ENCODE measurements at places on chromosomes 11 and 22. TPM values are rescaled to one million over a fixed set of nuclear protein-coding genes. Genes with fewer than 3 reads are reported as not detected.

- peaks cover under 1% of the 10 kb centered on the region for H3K27me3 ChIP-seq
- H3K27ac ChIP-seq, result no peak overlapping the region
- peak; percentile 50 for DNase-seq
- peaks cover 12% of the 10 kb centered on the region for H3K4me1 ChIP-seq
- no peaks in the 10 kb centered on the region for H3K36me3 ChIP-seq
Measured at GRCh38 chr11:115170133-115170815, 333.9 kb downstream of the CADM1 start.

STK33 gene
- total RNA-seq, result 0.20 TPM

EP300 gene
- total RNA-seq, result 54.1 TPM

DNA sequence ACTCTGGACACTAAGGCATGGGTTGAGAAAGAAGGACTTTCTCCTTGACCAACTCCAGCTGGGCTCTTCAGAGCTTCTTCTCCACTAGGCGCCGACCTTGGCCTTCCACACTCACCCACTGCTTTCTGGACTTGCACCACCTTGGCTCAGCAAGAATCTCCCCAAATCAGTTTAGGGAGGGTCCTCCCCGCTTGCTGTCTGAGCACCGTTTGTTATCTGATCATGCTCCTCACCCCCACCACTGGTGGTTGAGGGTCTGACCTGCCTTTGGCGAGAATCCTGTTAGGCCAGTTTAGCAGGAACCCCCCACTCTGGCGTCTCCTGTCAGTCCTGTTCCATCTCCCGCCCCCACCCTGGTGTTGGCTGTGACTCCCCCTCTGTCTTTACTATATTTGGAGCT lies 10.4 kb downstream of the APOL2 start:
- no peaks in the 10 kb centered on the region for H3K4me1 ChIP-seq
- H3K27me3 ChIP-seq, result no peaks in the 10 kb centered on the region
- DNase-seq, result no peak
- no peak overlapping the region for H3K27ac ChIP-seq
- H3K36me3 ChIP-seq, result peaks cover 52% of the 10 kb centered on the region
- no peak overlapping the region for H3K4me3 ChIP-seq

GRCh38 chr11:77407613-77408012 lies 66.3 kb downstream of the PAK1 start:
- DNase-seq, result peak; percentile 88
- H3K36me3 ChIP-seq, result peaks cover under 1% of the 10 kb centered on the region
- no peaks in the 10 kb centered on the region for H3K27me3 ChIP-seq
- H3K27ac ChIP-seq, result no peak overlapping the region
- H3K4me3 ChIP-seq, result no peak overlapping the region
- H3K4me1 ChIP-seq, result peaks cover 48% of the 10 kb centered on the region

- peaks cover 23% of the 10 kb centered on the region for H3K4me1 ChIP-seq
- peak overlapping the region; percentile 96 for H3K4me3 ChIP-seq
- H3K36me3 ChIP-seq, result peaks cover 30% of the 10 kb centered on the region
- no peaks in the 10 kb centered on the region for H3K27me3 ChIP-seq
- H3K27ac ChIP-seq, result peak overlapping the region; percentile 95
Measured at GRCh38 chr11:66479394-66480116, 679 bp upstream of the DPP3 start.

DNA sequence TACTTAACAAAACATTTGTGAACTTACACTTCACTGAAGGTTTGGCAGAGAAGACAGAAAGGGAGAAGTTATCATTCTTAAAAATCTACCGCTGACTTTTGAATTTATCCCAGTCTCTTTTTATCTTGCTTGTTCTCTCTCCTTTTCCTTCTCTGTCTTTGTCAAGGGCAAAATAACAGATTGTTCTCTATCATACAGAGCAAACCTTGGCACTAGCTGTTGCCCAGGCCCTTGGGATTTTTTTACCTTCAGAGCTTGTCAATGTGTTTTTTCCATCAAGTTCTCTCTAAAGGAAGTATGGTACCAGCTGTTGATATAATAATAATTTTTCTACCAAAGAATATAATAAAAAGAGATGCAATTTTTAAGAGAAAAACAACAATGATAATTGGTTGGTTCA lies 67.2 kb downstream of the PPME1 start:
- H3K27ac ChIP-seq, result no peak overlapping the region
- peaks cover 34% of the 10 kb centered on the region for H3K36me3 ChIP-seq
- no peaks in the 10 kb centered on the region for H3K4me1 ChIP-seq
- H3K27me3 ChIP-seq, result no peaks in the 10 kb centered on the region
- DNase-seq, result no peak

DNA sequence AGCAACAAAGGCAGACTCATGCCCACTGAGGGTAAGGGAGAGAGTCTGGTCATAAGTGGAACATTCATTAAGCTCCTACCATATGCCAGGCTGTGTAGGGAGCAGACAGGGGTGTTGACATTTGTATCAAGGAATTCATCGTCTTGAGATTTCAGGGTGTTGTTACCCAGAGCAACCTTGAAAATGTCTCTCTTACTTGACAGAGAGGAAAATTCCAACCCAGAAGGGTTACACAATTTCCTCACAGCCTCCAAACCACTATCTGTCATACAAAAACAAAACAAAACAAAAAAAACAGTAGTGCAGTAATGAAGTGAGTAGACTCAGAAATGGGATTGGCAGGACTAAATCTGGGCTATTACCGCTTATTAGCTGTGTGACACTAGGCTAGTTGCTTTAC lies 113.2 kb downstream of the MIAT start:
- peaks cover 7% of the 10 kb centered on the region for H3K36me3 ChIP-seq
- H3K27ac ChIP-seq, result no peak overlapping the region
- peak; percentile 18 for DNase-seq

GRCh38 chr11:130024361-130024760 lies 21.7 kb upstream of the PRDM10 start:
- peaks cover 18% of the 10 kb centered on the region for H3K4me1 ChIP-seq
- no peak overlapping the region for H3K27ac ChIP-seq
- no peaks in the 10 kb centered on the region for H3K36me3 ChIP-seq
- DNase-seq, result no peak
- no peak overlapping the region for H3K4me3 ChIP-seq

DNA sequence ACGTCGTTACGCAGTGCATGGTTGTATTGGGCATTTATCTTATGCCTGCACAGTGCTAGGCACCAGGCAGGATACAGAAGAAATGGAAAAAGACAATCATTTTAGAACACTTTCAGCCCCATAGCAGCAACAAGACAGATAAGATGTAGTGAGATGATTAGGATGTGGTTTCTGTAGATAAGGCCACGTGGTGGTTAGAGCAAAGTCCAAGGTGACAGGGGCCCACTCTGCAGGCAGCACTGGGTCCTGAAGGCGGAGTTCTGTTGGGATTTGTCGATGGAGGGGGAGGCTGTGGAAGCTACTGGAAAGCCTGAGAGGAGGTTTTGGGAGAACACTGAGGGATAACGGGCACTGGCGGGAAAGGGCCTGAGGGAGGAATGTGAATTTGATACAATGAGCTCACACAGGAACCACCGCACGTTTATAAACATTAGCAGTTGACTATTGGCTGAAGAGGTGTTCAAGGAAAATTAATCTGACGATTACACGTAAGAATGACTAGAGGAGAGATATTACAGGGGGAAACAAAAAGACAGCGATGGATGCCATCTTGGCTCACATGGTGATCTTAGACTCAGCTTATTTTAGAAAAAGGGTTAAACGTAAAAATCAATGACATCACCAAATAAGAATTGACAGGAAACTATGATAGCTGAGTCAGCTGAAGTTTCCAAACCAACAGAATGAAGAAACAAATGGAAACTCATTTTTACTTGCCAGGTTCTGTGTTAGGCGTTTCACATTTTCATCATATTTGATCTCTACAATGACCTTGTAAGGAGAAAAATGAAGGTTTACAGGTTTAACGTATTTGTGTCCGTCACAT lies 551.0 kb downstream of the OPCML start:
- no peak for DNase-seq
- H3K4me1 ChIP-seq, result no peaks in the 10 kb centered on the region
- no peak overlapping the region for H3K4me3 ChIP-seq
- no peak overlapping the region for H3K27ac ChIP-seq

DNA sequence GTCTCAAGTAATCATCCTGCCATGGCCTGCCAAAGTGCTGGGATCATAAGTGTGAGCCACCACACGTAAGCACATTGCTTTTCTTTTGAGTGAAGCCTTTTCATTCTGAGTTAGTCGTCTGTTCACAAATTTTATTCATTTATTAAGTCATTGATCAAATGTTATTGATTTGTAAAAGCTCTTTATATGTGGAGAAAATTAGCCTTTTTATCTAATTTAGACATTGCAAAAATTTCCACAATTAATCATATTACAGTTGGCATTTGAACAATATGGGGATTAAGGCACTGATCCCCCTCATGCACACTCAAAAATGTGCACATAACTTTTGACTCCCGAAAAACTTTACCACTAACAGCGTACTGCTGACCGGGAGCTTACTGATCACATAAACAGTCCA lies 7.5 kb upstream of the EMID1 start:
- H3K4me3 ChIP-seq, result no peak overlapping the region
- H3K4me1 ChIP-seq, result no peaks in the 10 kb centered on the region
- no peaks in the 10 kb centered on the region for H3K36me3 ChIP-seq
- no peaks in the 10 kb centered on the region for H3K27me3 ChIP-seq
- no peak for DNase-seq

GRCh38 chr11:44788536-44789261 lies 61.9 kb downstream of the TSPAN18 start:
- no peak overlapping the region for H3K27ac ChIP-seq
- peaks cover 6% of the 10 kb centered on the region for H3K36me3 ChIP-seq
- H3K27me3 ChIP-seq, result peaks cover 46% of the 10 kb centered on the region

DNA sequence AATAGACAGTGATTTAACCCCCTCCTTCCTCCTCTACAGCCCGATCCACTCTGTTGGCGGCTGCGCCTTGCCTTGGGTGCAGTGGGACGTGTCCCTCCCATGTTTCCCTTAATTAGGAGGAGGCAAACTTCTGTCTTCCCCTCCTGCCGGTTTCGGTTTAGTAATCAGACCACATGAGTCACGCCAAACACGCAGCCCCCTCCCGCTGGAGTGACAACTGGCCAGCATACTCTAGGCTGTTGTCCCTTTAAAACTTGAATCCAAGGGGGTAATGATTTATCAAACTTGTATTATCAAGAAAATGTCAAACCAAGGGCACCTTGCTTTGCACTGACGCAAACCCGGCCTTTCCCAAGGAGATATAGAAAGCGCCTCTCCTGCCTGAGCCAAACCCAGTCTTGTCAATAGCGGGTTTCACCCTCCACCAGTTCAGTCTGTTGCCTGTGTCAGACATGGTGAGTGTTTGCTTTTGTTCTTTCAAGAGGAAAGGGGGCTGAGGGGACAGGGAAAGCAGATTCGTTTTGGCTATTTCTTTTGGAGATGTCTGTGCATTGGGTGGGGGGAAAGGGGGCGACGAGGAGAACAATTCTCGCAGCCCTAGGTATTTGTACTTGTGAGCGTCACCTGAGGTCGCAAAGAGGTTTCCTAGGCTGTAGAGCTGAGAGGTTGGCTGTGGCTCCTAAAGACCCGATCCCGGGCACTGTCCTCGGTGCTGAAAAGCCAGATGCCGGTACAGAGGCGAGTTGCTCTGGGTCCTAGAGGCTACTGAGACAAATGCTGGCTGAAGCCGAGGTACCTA lies at the start of gene SLC6A5:
Gene SLC6A5, plus strand, starts transcription at position 388 of the 799 bp plus-strand sequence. Its CDS starts 65 bp downstream, at position 453.
- peaks cover 6% of the 10 kb centered on the region for H3K4me1 ChIP-seq
- H3K4me3 ChIP-seq, result no peak within 1 kb of the TSS
- H3K27me3 ChIP-seq, result peaks cover 92% of the 10 kb centered on the region
- H3K27ac ChIP-seq, result no peak within 1 kb of the TSS
- no peaks in the 10 kb centered on the region for H3K36me3 ChIP-seq
- DNase-seq, result peak; percentile 65

GRCh38 chr11:19398772-19399527 lies 158.2 kb upstream of the E2F8 start:
- H3K4me1 ChIP-seq, result no peaks in the 10 kb centered on the region
- H3K36me3 ChIP-seq, result no peaks in the 10 kb centered on the region
- H3K27me3 ChIP-seq, result no peaks in the 10 kb centered on the region
- H3K27ac ChIP-seq, result no peak overlapping the region
- DNase-seq, result peak; percentile 58

- no peak overlapping the region for H3K27ac ChIP-seq
- no peaks in the 10 kb centered on the region for H3K36me3 ChIP-seq
- DNase-seq, result no peak
- H3K4me1 ChIP-seq, result no peaks in the 10 kb centered on the region
- peaks cover 14% of the 10 kb centered on the region for H3K27me3 ChIP-seq
Measured at GRCh38 chr11:123316003-123316402, 114.1 kb upstream of the GRAMD1B start.

DNA sequence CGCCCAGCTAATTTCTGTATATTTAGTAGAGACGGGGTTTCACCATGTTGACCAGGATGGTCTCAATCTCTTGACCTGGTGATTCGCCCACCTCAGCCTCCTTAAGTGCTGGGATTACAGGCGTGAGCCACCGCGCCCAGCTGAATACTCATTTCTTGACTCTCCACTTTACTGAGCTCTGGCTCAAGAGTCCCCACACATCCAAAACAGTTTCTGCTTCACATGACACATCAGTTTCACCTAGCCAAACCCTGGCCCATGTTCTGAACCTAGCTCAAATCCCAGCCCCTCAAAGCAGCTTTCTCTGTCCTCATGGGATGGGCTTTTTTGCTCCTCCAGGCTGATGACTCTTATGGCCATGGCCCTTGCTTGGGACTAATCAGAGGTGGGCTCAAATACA lies 9.8 kb downstream of the HYOU1 start:
- no peak overlapping the region for H3K27ac ChIP-seq
- H3K27me3 ChIP-seq, result no peaks in the 10 kb centered on the region
- H3K4me3 ChIP-seq, result no peak overlapping the region
- H3K36me3 ChIP-seq, result peaks cover 81% of the 10 kb centered on the region

DNA sequence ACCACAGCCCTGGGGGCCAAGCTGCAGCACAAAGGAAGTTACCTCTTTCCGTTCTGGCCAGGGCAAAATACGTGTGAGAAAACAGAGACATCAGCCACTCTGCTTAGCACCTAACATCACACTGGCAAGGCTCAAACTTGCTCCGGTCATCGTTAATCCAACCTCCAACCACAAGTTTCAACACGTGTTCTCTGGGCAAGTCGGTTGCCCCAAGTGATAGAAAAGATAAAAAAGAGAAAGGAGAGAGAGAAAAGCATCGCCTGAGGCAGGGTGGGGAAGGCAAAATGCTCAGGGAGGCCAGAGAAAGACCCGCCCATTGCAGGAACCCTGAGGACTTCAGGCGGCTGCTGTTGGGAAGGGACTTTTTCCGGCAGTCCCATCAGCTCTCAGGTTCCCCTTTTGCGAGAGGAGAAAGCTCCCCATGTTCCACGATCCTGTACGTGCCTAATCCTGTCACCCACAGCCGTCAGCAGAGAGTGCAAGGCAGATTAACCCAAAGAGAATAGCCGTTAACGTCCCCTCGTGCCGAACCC lies 18.5 kb upstream of the B4GALNT4 start:
- H3K36me3 ChIP-seq, result peaks cover 7% of the 10 kb centered on the region
- no peaks in the 10 kb centered on the region for H3K27me3 ChIP-seq
- H3K27ac ChIP-seq, result peak overlapping the region; percentile 87
- DNase-seq, result peak; percentile 90
- peaks cover 36% of the 10 kb centered on the region for H3K4me1 ChIP-seq

ZNF215 gene
- 9.2 TPM for total RNA-seq

Measured in MCF 10A (cell line).